Urinary bladder (tissue), 4 donors: ENCODE measurements at places on chromosomes 6 and 20. TPM values are rescaled to one million over a fixed set of nuclear protein-coding genes. Genes with fewer than 3 reads are reported as not detected.

The CST2 gene
- polyA plus RNA-seq: not detected

The EFCAB8 gene
- 0.11 TPM for polyA plus RNA-seq

The PSORS1C1 gene
- 6.8 TPM for polyA plus RNA-seq

GRCh38 chr6:33417128-33417902 lies 592 bp downstream of the CUTA start:
- DNase-seq: no peak

DNA sequence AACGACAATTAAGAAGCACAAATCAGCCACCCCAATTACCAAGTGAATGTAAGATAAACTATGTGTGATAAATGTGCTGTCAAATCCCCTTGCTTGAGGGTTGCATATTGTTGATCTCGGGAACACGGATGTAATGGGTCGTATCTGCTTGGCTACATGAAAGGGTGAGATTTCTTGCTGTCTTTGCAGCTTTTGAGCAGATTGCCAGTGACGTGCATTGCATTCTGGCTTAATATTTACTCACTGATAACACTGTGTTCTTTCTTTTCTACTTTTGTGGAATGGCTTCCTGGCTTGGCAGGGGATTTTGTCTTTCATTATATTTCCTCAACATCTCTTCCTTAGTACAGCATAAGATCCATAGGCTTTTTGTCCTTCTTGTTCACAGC lies 10.5 kb upstream of the FAM210B start:
- no peak for DNase-seq

- DNase-seq: no peak
Measured at GRCh38 chr6:87623248-87623647, 33.3 kb downstream of the ORC3 start.

DNA sequence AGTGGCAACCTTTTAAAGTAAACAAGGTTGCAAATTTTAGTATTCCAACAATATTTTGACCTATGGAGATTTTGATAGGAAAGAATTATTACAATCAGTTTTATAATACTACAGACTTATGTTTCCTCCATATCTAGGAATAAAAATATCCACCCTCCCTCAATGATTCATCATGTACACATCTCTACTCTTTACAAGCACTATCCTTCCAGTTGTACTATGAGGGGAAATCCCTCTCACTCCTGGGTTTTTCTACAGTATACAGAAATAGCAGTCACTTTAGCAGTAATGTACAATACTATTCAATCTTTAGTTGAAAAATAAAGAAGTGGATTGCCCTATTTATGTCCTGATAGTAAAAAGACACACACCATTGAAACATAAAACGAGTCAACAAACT lies 46.3 kb upstream of the SCML4 start:
- DNase-seq: no peak

- DNase-seq: no peak
Measured at GRCh38 chr20:39876976-39877635, 811.9 kb downstream of the MAFB start.

GRCh38 chr6:38169977-38170526 lies 350.5 kb downstream of the ZFAND3 start:
- no peak for DNase-seq

DNA sequence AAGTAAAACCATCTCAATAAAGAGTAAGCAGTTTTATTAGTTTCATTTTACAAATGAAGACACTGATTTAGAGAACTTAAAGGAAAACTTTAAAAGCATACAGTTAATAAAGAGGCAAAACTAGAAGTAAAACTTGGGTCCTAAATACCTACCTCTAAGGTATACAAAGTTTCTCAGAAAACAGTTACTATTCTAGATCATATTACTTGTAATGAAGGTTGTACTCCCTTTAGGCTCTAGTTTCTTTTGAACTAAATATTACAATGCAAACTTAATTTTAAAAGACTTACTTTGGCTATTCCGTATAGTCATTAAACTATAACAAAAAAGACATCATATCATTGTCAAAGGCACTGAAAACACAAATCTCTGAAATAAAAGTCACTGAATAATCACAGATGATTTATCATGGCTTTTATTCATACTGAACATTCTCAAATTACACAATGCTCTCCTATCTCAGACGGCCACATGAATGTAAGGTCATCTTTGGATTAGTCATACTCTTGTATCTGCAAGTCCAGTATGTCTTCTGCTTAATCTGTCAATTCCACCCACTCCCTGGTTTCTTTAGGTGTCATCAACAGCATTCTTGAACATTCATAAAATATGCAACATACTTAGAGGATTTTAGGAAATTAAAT lies 361.6 kb upstream of the RUNX2 start:
- no peak for DNase-seq

DNA sequence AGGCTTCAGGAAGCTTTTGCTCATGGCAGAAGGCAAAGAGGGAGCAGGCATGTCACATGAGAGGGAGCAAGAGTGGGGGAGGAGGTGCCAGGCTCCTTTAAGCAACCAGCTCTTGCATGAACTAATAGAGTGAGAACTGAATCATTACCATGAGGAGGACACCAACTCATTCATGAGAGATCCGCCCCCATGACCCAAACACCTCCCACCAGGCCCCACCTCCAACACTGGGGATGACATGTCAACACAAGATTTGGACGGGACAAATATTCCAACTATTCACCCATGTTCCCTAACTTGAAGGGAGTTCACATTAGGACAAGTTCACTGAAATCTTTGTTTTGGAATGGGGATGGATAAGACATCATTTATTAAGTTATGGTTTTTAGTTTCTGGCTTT lies 155.2 kb upstream of the ESR1 start:
- no peak for DNase-seq

GRCh38 chr6:153898360-153899059 lies 140.5 kb upstream of the OPRM1 start:
- DNase-seq: no peak

GRCh38 chr20:4953881-4954280 lies 47.4 kb downstream of the SLC23A2 start:
- DNase-seq: no peak

DNA sequence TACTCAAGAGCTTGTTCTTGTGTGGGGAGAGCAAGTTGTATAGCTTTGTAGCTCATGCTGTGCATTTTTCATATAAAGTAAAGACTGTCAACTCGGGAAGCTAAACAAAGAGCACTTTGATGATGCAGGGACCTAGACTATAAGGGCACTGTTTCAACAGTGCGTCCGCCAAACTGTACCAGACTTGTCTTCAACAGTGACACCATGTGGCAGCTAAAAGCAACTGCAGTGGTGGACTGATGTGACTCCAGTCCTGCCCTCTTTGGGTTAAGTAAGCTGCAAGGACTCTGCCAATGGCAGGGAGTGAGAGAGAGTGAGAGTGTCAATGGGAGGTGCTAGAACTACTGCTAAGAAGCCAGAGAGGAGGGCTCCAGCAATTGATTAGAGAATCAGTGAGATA lies 48.1 kb upstream of the MC3R start:
- DNase-seq: no peak
